ENCODE measurements at places on chromosomes 3 and 15.

- no peak for DNase-seq
These were observed 7.9 kb downstream of the MESP2 start for GRCh38 chr15:89783861-89784685.

DNA sequence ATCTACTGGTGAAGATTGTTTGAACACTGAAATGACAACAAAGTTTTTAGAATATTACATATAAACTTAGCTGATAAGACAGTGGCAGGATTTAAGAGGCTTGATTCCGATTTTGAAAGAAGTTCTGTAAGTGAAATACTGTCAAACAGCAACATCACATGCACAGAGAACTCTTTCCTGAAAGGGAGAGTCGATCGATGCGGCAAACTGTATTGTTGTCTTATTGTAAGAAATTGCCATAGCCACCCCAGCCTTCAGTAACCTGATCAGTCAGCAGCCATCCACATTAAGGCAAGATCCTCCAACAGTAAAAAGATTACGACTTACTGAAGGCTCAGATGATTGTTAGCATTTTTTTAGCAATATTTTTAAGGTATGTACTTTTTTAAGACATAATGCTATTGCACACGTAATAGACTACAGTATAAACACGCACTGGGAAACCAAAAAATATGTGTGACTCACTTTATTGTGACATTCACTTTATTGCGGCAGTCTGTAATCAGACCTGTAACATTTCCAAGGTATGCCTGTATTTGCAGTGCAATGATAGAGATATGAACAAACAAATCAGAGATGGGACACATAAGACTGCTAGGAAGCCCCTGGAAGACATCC is 225.6 kb upstream of the UBE2E1 start:
- DNase-seq, result no peak

- DNase-seq, result no peak
These were observed 46.5 kb downstream of the RASGRP1 start for GRCh38 chr15:38518084-38518483.

- no peak for DNase-seq
These were observed 116.4 kb upstream of the ARHGEF3 start for GRCh38 chr3:56918111-56918568.

GRCh38 chr15:90620379-90621067 is 90.8 kb downstream of the CRTC3 start:
- DNase-seq, result no peak

GRCh38 chr15:85430406-85431204 is 50.2 kb downstream of the AKAP13 start:
- no peak for DNase-seq

GRCh38 chr15:85771781-85772445 is 22.8 kb downstream of the KLHL25 start:
- DNase-seq, result no peak

DNA sequence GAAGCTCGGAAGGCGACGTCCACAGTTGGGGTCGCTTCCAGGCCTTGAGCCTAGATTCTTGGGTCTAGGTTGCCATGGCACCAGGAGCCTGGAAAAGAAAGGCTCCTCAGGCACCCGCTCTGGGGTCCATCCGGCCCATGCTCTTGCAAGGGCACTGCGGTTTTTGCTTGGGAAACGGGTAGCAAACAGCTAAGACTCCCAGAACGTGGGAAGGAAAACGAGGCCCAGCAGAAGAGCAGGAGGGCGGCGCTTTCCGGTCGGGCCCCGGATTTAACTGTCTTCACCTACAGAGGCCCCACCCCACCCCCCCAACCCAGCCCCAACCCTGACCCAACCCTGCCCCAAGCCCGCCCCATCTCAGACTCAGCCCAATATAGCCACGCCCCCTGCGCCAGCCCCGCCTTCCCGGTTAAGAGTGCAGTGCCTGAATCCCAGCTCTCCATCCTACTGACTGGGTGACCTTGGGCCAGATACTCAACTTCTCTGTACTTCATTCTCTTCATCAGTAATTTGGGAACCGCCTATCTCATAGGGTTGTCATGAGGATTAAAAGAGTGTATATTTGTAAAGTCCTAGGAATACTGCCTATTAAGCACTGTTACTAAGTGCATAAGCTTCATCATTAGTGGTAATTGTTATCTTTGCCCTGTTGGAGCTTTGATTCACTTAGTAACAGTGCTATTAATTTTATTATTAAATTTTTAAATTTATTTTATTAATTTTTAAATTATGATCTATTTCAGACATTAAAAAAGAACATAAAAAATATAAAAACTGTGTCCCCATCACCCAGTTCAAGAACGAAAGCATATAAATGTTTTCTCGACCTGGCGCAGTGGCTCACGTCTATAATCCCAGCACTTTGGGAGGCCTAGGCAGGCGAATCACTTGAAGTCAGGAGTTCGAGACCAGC is 28.4 kb upstream of the SMAD6 start:
- peak; percentile 68 for DNase-seq

DNA sequence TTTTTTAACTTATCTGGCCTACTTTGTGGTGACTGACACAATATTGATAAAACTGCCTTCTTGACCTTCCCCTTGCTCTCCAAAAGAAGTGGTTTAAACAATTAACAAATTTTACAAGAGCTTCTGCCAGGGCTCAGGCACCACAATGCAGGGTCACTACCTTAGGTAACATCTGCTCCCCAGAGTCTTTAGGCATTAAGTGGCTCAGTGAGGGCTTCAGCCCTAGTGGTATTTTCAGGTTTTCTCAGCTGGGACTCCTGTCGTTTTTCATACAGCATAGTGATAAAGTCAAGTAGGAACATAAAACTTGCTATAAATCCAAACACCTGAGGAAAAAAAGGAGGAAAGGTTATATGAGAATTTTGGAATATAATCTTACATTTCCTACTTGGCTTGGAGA is 18.9 kb downstream of the CMTM6 start:
- DNase-seq, result no peak

GRCh38 chr3:72571638-72572114 is 276.6 kb downstream of the SHQ1 start:
- DNase-seq, result no peak

DNA sequence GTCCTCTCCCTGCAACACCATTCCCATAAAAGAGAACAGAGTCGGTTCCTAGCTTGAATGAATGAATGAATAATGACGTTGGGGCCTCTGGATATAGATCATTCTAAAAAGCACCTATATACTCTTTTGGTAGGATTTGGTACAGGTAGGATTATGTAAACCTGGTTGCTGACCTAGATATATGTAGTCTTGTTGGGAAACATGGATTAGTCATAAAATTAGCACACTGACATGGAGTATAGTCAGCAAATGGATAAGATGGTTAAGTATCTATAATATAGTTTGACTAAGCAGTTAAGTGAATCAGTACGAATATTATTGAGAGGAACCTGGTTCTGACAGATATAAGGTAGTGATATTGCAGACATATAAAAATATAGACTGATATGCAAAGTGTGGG is 142.5 kb downstream of the FILIP1L start:
- DNase-seq, result no peak
